Dorsolateral prefrontal cortex (tissue), 122 donors: ENCODE measurements at places on chromosomes 4 and X. TPM values are rescaled to one million over a fixed set of nuclear protein-coding genes. Genes with fewer than 3 reads are reported as not detected.

DNA sequence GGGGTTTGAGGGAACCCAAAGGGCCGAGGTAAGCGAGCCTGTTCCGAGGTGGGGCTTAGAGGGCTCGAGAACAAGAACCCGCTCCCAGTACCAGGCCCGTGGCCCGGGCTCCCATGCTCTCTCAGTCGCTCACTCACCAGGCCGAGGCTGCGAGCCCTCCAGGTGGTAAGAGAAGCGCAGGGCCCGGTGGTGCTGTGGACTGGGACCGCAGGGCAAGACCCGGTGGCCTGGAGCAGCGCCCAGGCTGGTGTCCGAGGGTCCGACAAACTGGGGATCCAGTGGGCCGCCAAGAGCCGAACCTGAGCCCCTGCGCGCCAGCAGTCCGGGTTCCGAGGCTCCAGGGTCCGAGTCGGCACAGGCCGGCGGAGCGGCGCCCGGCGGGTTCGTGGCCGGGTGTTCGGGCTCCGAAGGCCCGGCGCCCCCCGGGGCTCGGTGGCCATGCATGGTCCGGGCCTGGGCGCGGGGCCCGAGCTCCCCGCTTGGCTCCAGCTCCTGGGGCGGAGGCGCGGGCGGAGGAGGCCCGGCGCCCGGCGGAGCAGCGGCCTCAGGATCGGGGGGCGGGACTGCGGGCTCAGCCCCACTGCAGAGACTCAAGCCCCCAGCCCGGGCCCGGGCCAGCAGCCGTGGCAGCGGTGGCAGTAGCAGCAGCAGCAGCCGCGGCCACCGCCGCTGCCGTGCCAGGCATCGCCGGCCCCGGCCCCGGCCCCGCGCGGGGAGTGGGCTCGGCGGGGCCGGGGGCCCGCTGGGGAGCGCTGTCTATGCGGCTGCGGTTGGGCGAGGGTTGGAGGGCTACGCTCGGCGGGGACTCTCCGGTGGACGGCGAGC, 833 bp downstream of the FGD1 start:
- no peak for DNase-seq

Gene TMPRSS11E
- not detected for total RNA-seq

- DNase-seq = no peak
Measured at GRCh38 chrX:30597216-30598012, 19.8 kb upstream of the TASL start.

DNA sequence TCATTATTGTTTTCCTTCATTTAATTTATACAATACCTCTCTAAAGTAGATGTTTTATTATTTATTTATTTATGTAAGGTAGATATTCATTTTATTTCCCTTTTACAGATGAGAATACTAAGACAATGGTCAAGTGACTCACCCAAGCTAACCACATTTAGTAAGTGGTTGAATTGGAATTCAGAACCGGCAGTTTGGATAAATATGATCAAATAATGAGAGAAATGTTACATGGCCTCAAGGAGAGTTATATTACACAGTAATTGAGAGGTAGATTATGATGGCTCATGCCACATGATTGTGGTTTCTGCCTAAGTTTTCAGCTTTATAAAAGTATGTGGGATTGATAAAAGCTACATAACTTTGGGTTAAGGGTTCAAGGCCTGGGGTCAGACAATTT, 239.4 kb upstream of the BOD1L1 start:
- no peak for DNase-seq

GRCh38 chrX:52988985-52989917, 30.9 kb upstream of the FAM156A start:
- DNase-seq = no peak

GRCh38 chrX:23838953-23839352, 56.0 kb downstream of the SAT1 start:
- DNase-seq = no peak
